EH (cell line): ENCODE measurements at places on chromosomes 13 and 19.

DNA sequence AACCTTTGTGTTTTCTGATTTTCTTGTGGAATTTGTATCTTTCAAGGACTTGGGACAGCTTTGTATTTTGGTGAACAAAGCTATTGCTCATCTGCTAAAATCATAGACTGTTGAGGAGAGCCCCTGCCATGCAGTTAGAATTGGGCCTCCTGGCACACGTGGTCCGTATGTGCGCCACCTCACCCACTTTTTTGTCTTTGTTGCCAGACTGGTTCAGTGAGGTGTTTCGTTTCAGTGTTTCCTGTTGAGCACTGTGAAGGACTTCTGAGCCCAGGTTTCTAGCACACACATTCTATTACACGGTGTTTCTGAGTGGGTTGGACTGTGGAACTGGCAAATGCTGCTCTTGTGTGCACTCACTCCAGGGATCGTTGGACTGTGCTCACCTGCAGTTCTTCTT, 37.6 kb upstream of the RNF113B start:
- no peak for DNase-seq

DNA sequence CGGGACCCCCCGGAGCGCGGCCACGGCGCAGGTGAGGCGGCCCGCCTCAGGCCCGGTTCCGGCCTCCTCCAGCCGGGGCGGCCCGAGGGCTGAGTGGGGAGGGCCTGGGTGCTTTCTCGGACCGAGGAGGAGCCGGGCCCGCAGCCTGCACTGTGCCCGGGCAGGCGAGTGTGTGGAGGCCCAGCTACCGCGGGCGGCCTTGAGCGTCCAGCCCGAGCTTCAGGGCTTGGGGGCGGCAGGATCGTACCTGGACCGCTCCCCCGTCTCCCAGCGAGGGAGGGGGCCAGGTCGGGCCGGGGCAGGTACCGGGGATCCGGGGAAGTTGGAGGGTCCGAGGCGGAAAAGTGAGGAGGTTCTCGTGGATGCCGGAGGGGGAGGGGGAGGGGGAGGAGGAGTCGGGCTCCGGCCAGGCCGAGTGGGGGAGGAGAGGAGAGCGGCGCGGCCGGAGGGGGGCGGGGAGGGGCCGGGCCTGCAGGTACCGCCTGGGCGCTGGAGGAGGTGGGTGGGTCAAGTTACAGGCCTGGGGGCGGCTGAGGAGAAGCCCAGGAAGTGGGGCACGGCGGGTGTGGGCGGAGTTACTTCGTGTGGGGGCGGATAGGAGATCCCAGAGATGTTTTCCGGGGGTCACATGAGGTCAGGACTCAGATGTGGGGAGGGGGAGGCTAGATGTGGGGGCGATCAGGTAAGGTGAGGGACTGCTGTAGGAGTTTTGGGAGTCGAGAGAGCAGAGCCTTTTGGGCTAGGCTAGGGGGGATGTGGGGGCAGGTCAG, 545 bp downstream of the NACC1 start:
- DNase-seq: peak; percentile 71

DNA sequence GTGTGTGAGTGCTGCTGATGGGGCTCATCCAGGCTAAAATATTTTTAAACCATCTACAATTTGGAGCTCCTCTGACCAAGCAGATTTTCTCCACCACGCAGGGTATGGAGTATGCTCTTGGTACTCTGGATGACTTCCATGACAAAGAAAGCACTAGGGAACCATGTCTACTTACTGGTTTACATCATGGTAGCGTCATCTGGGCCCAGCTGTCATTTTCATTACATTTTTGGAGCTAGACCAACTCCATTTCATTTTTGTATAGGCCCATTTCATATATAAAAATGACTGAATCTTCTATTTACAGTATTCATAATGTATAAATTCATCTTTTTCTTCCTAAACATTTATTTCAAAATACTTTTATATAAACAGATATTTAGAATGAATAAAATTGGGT, 184.4 kb downstream of the DNAJC3 start:
- DNase-seq: no peak

- DNase-seq: no peak
Observed at GRCh38 chr13:42926555-42926954, 65.5 kb downstream of the EPSTI1 start.

GRCh38 chr13:44219577-44220548, 153.8 kb upstream of the SERP2 start:
- peak; percentile 49 for DNase-seq
